ENCODE measurements at places on chromosomes 6 and 20. TPM values are rescaled to one million over a fixed set of nuclear protein-coding genes. Genes with fewer than 3 reads are reported as not detected.

Gene PPIL6
- total RNA-seq, result 0.09 TPM

DNA sequence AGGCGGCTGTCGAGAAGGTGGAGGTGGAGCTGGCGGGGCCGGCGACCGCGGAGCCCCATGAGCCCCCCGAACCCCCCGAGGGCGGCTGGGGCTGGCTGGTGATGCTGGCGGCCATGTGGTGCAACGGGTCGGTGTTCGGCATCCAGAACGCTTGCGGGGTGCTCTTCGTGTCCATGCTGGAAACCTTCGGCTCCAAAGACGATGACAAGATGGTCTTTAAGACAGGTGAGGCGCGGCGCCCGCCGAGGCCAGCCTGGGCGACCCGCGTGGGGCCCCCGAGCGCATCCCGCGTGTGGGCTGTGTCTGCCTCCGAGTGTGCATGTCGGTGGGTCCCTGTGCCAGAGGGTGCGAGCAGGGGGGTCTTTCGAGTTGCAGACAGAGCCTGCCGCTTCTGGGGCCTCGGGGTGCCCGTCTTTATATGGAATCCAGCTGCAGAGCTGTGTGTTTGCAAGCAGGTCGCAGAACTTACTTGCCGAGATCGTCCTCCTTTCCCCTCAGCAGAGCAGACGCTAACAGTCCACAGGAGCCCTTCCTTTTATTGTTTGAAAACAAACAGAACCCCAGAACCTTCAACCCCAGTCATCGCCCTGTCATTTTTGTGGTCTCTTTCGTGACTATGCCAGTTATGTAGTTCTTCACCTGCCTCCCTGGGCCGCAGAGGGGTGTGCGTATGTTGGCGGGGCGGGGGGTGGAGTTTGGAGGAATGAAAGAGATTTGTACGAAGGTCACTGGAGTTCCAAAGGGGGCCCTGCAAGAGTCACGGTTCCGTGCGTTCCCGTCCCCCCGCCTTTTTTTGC lies 766 bp downstream of the SLC16A10 start:
- peak; percentile 83 for DNase-seq

- DNase-seq, result no peak
These were observed 99.0 kb upstream of the PREP start for GRCh38 chr6:105501826-105502344.

GRCh38 chr20:38447251-38447661 lies 12.1 kb upstream of the SNHG17 start:
- DNase-seq, result no peak

DNA sequence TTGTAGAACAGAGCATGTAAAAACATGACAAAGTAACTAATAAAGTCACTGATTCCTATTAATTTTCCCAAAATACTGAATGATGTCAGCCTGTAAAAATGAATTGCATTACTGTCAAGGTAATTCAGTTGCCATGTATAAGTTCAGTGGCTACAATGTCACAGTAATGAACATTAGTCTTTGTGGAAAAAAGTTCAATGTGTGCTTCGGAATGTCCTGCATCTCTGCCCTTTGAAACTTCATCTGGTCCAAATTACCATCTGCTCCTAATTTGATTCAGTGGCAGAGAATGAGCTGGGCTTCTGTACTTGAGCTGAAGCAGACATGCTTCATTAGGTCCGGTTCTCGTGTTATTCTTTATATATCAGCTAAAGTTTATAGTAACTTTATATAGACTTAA lies 567.4 kb downstream of the COL12A1 start:
- no peak for DNase-seq

- DNase-seq, result peak; percentile 38
These were observed 20.7 kb upstream of the CGA start for GRCh38 chr6:87115402-87116135.

Measured in activated CD4-positive, alpha-beta T cell treated with anti-CD3 and anti-CD28 coated beads for 36 hours (primary cell).